Eye (tissue), 1 donor: ENCODE measurements at places on chromosomes 4 and X.

GRCh38 chr4:169249214-169249973, 21.4 kb downstream of the SH3RF1 start:
- DNase-seq: no peak

- no peak for DNase-seq
These were observed 46.9 kb downstream of the SMAD1 start for GRCh38 chr4:145528601-145529000.

- no peak for DNase-seq
These were observed 8.2 kb downstream of the NAA11 start for GRCh38 chr4:79317711-79318110.

DNA sequence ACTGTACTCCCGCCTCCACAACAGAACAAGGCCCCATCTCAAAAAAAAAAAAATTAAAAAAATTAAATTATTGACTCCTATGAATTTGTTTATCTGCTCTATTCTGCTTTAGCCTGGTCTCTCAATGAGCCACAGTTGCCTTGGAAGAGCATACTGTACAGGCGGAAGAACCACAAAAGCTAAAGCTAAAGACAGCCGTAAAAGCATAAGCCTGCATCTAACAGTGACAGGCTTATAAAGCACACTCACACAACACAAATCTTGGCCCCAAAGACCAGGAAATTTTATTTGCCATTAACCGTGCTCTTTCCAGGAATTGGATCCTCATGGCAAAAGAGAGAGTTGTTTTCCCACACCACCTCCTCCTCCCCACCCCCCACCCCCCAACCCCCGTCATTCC, 53.5 kb upstream of the KLF3 start:
- DNase-seq: no peak

DNA sequence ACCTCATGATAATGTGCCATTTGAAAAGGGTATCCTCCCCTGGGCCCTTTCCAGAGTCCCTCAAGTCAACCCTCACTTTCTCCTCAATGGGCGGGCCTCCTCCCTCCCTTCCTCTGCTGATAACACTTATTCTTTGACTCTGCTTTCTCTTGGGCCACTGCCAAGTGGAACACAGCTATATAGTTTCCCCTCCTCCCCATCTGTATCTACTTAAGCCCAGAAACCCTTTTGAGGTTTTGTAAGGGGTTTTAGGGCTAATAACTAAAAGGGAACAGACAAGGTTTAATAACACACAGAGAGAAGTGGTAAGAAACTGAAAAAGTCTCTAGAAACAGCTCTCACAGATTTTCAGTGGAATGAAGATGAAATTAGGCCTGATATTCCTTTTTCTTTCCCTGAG, 116.7 kb downstream of the GPC3 start:
- DNase-seq: no peak

GRCh38 chr4:75786938-75787337, 62.6 kb downstream of the USO1 start:
- no peak for DNase-seq

DNA sequence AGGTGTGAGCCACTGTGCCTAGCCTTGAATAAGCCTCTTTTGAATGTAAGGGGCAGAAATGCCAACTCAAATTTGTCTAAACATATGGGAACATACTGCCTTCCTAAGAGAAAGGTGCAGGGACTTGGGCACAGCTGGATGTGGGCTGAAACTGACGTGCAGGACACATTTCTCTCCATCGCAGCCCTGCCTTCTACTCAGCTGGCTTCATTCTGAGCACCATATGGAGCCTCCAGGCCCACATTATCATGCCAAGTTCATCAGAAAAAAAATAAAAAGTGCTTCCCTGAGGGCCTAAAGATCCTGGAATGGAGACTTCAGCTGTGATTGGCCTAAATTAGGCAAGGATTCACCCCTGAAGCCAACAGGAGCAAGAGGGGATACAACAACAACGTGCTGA, 386.2 kb downstream of the RAB28 start:
- DNase-seq: no peak

DNA sequence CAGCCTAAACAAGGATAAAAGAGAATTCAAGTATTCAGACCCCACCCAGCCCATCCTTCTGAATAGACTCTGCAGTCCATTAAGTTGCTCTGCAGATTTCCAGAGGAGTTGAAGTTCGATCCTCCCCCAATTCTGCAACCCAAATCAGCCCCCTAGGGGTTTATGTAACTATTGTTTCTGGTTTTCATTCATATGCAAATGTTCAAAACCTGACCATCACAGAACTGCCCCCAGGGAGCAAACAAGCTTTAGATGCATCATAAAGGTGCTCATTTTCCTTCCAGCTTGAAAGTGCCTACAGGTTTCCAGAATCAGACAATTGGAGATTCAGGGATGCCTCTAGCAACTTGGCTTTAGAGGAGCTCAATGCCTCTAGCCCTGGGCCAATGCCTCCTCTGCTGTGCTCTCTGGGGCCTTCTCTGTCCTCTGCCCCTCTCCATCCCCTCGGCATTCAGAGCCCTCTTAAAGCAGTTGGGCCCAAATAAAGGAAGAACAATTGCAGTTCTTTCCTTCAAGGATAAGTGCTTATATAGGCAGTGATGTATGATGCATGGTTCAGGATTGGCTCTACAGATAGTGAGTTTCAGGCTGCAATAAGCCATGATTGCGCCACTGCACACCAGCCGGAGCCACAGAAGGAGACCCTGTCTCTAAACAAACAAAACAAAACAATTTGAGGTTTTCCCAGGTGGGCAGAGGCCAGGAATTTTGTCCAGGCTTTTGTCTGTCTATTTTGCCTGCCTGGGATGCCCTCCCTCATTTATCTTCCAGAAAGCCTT, 23.5 kb upstream of the SPINK2 start:
- DNase-seq: no peak

DNA sequence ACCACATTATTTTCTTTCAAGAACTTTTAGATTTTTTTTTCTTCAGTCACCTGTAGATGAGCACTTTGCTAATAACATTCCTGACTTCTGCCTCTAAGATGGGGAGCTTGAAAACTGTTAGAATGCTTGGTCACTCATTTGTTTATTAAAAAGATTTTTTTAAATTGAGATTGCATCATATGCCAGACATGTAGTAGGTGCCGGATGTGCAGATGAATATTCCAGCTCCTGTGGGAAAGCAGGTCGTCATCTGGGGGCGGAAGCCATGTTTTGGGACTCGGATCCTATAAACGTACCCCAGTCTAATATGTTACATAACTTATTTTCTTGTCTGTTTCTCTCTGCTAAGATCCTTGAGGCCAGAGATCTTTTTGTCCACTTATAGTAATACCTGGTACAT, 236.8 kb downstream of the ARHGAP10 start:
- no peak for DNase-seq

DNA sequence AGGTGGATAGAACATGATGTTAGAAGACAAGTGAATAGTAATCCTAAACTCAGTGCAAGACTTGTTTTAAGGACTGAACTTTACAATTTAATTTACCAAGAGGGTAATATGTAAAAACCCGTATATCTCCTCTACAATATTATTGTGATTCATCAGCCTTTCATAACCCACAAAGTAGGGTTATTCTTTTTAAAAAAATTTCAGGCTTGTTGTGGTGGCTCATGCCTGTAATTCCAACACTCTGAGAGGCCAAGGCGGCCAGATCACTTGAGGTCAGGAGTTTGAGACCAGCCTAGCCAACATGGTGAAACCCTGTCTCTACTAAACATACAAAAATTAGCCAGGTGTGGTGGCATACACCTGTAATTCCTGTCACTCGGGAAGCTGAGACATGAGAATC, 7.2 kb downstream of the IBSP start:
- DNase-seq: no peak

DNA sequence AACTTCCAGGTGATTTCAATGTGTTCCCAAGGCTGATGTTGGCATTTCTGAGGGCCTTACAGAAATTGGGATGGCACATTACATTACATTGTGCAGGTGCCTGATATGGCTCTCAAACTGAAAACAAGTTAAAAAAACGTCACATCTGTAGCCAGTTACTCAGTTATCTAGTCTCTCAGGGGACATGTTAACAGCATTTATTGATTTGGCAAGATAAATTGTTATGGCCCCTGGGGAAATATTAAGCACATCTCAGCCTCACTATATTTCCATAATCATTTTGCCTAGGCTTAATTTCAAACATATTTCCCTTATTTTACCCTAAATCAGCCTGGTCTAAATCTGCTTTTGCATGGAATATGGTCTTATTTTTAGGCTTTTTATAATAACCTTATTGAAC, 290.0 kb downstream of the IL15 start:
- DNase-seq: peak; percentile 43

DNA sequence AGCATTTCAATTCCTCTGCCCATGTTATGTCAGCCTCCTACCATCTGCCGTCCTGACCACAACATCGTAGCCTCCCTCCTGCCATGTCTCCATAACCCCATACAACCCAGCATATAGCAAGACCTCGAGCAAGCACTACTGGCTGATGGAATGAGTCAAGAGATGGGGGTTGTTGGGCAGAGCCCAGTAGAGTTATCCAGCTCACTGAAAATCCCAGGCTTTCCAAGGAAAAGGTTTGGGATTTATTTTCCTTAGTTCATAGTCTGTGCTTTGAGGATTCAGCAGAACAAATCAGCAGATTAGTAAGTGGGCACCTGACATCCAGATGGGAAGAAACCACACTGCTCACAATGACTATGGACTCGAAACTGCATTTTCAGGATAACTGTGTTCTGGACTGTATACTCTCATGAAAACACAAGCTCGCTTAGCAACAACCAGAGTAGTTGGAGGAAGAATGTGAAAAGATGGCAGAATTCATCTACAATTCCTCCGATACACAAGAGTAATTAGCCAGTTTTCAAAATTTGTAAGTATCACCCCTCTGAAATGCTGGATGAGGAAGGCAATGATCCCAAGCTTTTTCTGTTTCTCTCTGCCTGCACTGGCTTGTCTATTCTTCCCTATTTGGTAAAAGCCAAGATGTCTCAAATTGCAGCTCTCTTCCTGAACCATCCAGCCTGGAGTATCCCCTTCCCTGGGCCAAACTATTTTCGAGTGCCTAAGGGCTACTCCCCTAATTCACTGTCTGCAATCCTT, 186.2 kb upstream of the TBL1X start:
- DNase-seq: no peak

- DNase-seq: no peak
These were observed 14.8 kb upstream of the LAP3 start for GRCh38 chr4:17562157-17562556.

- DNase-seq: no peak
These were observed 1137.6 kb downstream of the C4orf33 start for GRCh38 chr4:130233377-130234047.

- no peak for DNase-seq
These were observed 68.3 kb downstream of the TEX13C start for GRCh38 chrX:125387945-125388344.

- no peak for DNase-seq
These were observed 80.0 kb upstream of the SLC34A2 start for GRCh38 chr4:25575611-25576010.

- DNase-seq: no peak
These were observed 30.9 kb downstream of the HTT-AS start for GRCh38 chr4:3043282-3044020.

GRCh38 chr4:118879409-118879808, 9.2 kb upstream of the SYNPO2 start:
- DNase-seq: no peak

DNA sequence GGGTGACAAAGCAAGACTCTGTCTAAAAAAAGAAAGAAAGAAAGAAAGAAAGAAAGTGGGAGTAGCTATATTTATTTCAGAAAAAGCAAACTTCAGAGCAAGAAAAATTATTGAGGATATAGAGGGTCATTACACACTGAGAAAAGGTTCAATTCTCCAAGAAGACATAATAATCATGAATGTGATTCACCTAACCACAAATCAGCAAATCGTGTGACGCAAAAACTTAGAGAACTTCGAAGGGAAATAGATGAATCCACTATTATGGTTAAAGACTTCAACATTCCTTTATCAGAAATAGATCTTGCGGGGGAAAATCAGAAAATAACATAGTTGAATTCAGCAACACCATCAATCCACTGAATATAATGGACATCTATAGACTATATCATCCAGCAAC, 219.3 kb upstream of the LDB2 start:
- DNase-seq: no peak

DNA sequence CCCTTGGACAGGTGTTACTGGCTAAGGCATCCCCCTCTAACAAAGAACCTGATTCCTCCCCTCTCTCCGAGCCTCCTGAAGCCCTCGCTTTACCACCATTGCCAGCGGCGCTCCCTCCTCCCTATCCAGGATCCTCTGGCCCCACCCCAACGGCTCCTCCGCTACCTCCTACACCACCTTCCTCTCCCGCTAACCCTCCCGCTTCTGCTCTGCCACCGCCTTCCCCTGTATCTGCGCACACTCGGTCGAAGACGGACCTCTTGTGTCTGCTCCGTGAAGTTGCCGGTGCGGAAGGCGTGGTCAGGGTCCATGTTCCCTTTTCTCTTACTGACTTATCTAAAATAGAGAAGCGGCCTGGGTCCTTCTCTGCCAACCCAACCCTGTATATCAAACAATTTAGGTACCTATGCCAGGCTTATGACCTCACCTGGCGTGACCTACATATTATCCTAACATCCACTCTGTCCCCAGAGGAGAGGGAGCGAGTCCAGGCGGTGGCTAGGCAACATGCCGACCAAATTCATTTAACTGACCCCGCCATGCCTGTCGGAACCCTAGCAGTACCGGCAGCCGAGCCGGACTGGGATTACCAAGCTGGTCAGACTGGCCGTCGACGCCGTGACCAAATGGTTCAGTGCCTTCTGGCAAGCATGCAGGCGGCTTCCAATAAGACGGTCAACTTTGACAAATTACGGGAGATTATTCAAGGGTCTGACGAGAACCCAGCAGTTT, 958.9 kb downstream of the RPA4 start:
- DNase-seq: no peak

- no peak for DNase-seq
These were observed 4.5 kb upstream of the GBA3 start for GRCh38 chr4:22688236-22688635.

GRCh38 chrX:64580035-64580434, 184.8 kb upstream of the MTMR8 start:
- peak; percentile 18 for DNase-seq

- no peak for DNase-seq
These were observed 209.0 kb downstream of the PPARGC1A start for GRCh38 chr4:23680671-23681518.
